ENCODE measurements at places on chromosomes 12 and 14.
A peak's percentile ranks its signal among the peaks of the same experiment; 100 is the strongest.

- no peak for DNase-seq
Measured at GRCh38 chr12:30211743-30212142, 428.0 kb upstream of the TMTC1 start.

GRCh38 chr14:37901978-37902377 is 305.7 kb upstream of the SSTR1 start:
- DNase-seq = no peak

DNA sequence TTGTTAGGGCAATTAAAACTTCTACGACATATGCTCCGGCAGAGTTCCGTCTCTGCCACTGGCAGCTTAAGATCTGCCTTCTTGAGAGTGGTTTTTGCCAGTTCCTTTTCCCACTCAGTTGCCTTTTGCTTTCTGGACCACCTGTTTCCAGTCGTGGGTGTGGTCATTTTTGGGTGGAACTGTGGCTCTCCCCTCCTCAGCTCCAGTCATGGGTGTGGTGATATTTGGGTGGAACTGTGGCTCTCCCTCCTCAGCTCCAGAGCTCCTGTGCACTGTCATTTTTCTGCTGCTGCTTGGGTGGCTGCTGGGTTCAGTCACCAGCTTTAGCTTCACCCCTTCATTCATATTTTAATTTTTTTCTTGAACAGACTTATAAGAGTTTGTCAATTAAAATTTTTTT is 25.3 kb downstream of the WDR20 start:
- DNase-seq = no peak

DNA sequence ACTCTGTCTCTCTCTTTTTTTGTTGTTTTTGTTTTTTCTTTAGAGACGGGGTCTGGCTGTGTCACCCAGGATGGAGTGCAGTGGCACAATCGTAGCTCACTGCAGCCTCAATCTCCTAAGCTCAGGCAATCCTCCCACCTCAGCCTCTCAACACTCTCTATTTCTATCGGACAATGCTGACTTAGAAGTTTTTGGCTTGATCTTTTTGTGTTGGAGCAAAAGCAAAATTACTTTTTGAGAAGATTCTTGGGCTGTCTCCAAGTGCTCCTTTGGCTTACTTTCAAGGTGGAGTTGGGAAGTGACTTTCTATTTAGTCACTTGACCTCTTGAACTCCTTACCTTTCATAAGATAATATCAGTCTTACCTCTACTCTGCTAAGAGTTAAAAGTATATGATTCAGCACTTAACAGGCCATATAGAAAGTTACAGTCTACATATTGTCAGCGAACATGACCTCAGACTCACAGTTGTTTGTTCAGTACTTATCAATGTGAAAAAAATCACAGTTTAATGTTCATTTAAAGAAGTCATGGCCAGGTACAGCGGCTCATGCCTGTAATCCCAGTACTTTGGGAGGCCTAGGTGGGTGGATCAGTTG is 15.4 kb upstream of the MIA2 start:
- no peak for DNase-seq

DNA sequence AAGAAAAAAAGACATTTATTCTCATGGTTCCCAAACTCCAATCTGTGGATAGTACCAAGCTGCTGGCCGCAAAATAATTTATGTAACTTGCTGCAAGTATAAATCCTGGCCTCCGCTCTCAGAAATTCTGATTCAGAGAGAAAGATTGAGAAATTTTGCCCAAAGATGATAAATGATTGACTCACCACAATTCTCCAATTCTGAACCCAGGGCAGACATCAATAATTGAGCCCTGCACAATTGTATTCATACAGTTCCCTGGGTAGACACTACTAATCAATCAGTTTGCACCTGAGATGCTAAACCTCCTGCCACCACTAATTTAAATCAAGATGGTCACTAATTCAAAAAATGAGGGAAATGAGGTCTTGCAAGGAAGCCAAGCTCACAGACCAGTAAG is 38.2 kb downstream of the TRPV4 start:
- DNase-seq = no peak

- DNase-seq = no peak
Measured at GRCh38 chr14:20935303-20935984, 19.8 kb upstream of the RNASE2 start.

GRCh38 chr12:63066782-63067181 is 84.2 kb downstream of the AVPR1A start:
- DNase-seq = no peak

GRCh38 chr12:5440978-5441377 is 9.1 kb downstream of the NTF3 start:
- DNase-seq = no peak

GRCh38 chr12:116924558-116925453 is 14.1 kb downstream of the FBXW8 start:
- DNase-seq = peak; percentile 49

GRCh38 chr12:87150969-87151662 is 878.1 kb downstream of the C12orf50 start:
- no peak for DNase-seq

DNA sequence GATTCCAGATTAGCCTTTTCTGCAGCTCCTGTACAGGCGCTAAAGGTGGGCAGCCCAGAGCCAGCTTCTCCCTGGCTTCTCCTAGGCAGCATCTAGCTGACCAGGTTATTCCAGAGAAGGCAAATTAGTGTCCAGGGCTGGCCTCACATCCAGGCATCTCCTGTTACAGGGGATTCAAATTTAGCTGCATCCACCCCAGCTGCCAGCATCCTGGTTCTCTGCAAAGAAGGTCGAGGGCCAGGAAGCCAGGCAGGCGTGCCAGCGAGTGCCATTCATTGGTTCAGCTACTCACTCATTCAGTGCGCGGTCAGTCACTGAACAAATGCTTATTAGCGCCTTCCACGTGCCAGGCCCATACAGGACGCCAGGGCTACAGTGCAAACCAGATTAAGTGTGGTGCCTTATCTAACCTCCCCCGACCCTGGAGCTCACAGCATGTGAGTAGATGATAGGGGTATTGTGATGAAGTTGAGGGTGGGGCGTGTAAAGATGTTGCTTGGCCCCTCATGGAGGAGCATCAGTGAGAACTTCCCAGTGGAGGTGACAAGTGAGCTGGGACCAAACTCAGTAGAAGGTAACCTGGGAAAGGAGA is 15.7 kb upstream of the FAM222A start:
- DNase-seq = no peak

DNA sequence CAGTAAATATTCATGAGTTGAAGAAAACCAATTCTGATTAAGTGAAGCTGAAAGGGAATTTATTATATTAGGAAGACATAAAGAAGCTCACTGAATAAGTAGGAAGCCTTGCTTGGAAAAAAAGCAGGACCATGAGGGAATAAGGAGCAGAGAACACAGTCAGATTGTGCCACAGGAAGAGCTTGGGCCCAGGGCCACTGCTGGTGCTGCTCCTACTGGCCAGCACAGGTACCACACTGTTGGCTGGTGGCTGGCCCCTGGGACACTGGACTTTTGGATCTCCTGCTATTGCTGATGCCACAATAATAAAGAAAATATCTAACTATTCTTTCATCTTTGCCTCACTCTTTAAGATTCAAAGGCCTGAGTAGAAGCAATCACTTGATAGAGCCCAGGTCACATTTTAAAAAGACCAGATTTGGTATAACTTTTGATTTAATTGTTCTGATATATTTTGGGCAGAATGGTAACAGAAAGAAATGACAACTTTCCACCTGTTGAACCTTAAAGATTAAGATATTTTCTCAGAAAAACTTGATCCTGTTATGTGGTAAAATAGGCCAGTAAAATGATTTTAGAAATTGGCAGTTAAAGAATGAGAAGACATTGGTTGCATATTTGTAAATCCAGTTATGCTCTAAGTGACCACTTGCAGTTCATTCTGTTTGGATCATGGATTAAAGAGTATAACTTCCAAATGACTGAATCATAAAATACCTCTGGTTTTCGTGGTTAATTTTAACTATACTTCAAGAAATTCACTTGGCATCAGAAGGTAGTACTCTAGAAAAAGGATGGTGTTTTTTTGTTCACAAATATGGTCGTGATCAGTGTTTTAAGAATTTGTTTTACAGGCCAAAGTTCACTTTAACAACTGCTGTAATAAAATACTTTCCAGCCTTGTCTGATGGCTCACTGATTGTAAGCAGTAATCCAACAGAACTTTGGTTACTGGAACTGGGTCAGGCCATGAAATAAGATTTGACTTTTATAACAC is 68.3 kb downstream of the DERA start:
- DNase-seq = no peak

- no peak for DNase-seq
Measured at GRCh38 chr12:131076791-131077747, 123.4 kb downstream of the ADGRD1 start.

- no peak for DNase-seq
Measured at GRCh38 chr12:62649412-62650138, 182.9 kb downstream of the MON2 start.

DNA sequence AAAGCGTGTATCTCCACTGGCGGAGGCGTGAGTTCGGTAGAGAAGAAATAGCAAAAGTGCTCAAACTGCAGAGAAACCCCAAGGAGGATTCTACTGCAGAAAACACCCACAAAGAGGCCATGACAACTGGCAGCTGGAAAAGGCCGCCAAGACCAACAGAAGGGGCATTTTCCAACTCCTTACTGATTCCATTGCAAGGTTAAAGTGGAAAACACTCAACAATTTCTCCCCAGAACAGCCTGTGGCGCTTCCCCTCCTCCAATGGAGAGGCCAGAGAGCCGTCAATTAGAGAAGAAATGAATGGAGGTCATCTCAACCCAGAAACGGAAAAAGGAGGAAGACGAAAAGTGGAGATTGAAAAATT is 618 bp upstream of the ANKRD52 start:
- DNase-seq = no peak

DNA sequence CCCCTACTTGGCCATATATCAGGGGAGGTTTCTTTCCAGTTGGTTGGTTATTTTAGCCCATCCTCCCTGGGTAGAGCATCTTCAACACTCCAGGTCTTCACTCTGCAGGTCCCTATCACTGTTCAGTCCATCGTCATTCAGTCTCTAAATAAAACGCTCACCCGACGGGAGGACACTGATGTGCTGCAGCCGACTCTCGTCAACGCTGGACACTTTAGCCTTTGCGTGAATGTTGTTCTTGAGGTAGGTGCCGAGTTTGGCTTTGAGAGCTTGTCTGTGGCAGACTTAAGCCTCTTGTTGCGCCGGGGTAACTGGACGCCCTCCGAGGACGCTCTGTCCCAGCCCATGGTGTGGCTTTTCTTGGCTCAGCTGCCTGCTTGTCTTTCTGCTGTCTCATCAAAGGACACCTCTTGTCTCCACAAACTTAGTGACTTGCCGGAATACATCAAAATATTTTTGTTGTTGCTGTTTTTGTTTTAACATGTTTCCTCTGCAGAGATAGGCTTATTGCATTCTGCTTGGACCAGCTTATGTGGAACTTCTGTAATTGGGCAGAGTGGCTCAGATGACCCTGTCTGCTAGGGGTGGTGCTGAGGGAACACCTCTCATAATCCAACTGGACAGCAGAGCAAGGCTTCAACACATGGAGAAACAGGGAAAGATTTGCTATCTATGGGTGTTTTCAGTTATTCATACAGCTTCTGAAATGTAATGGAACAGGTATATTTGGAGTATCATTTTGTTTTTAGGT is 26.5 kb downstream of the TCTN1 start:
- DNase-seq = no peak

Measured in stimulated activated CD4-positive, alpha-beta T cell treated with anti-CD3 and anti-CD28 coated beads, Interleukin-15, amount 100 ng/mL, for 24 hours (primary cell).